ENCODE measurements at places on chromosomes 1 and 21. TPM values are rescaled to one million over a fixed set of nuclear protein-coding genes. Genes with fewer than 3 reads are reported as not detected.

Gene RCSD1
- not detected for total RNA-seq

Gene SLC30A2
- total RNA-seq = not detected

Gene CHI3L2
- 3.2 TPM for total RNA-seq

Gene KCNT2
- total RNA-seq = 0.94 TPM

Gene ITGB2
- 4.3 TPM for total RNA-seq

Gene IFI44
- 155 TPM for total RNA-seq

Measured in MG63 (cell line).